Nephron progenitor cell (in vitro differentiated cells): ENCODE measurements at places on chromosomes 12 and 14.

DNA sequence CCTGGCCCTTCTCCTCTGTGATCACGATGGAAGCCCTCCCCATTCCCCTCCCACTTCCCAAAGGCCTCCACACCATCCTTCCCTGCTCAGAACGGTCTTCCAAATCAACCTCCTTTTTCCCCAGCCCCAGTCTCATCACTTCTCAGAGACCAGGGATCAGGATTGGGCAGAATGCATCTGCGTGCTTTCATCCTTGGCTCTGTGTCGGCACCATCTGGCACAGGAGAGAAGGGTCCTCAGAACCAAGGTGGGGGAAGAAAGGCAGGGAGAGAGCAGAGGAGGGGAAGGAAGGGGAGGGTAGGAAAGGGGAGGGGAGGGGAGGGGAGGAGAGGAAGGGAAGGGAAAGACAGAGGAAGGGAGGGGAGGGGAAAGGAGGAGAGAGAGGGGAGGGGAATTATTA lies 52.4 kb upstream of the FICD start:
- no peak for DNase-seq

DNA sequence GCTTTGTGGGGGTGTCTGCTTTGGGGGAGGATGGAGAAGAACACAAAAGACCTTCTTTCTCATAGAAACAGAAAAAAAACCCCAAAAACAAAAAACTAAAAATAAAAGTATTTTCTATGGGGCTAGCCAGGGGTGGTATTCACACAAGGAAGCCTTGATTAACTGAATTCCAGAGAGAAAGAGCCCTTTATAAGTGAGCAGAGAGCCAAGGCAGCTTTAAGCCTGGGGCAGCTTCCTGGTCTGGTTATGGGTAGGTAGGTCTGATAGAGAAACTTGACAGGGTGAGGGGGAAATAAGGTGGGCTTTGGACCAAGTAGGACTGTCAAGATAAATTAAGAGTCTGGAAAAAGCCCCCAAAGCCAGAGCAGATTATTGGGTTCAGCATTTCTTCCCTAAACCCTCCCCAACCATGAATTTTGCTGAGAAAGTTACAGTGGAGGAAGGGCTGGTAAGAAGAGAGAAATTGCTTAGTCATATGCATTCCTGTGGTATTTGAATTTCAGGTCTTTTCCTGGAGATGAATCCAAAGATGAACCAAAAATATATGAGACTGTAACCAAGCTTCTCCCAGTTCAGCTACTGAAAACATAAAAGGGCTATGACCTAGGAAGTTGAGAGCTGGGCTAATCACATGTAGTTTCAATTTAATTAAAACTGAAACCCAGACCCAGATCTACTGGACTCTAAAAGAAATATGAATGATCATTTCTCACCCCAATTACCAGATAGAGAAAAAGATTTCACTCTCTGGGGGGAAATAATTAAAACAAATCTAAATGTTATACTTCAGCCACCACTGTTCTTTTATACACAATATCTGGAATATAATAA lies 144.8 kb downstream of the TBC1D30 start:
- DNase-seq, result no peak

DNA sequence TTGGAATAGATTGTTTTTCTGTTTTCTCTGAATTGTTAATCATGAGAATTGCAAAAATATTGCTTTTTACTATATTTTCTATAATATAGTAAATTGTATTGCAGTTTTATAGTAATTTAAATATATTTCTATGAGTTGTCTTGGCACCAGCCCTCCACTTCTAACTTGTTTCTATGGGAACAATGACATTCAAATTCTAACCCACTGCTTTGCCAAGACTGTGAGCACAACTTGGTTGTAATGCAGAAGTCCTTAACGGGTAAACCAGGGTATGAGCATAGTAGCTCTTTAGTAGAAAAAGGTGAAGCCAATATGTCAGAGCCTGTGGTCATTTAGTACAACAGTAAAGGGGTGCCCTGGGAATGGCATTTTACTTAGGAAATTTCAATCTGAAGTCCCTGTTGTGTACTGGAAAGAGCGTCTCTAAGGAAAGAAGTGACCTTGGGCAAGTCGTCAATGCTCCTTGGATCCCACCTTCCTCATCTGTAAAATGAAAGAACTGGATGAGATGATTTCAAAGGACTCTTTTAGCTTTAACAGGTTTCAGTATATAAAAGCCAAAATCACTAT lies 283.3 kb downstream of the ATP23 start:
- no peak for DNase-seq

DNA sequence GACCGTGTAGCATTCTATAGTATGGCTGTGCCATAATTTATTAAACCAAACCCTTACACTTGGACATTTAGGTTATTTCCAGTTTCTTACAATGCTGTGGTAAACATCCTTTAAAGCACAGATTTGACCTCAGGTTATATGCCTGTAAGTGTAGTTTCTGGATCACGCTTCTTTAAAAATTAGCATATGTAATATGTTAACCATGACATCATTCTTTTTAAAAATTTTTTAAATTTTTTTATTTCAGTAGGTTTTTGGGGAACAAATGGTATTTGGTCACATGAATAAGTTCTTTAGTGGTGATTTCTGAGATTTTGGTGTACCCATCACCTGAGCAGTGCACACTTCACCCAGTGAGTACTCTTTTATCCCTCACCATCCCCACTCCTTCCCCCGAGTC lies 18.3 kb downstream of the SAMD4A start:
- DNase-seq, result no peak

- DNase-seq, result no peak
Observed at GRCh38 chr12:124006085-124006845, 33.2 kb downstream of the ZNF664 start.

GRCh38 chr12:122403831-122404230 lies 18.6 kb downstream of the CLIP1 start:
- no peak for DNase-seq
